Adipocyte (in vitro differentiated cells): ENCODE measurements at places on chromosomes 7 and 10.
A peak's percentile ranks its signal among the peaks of the same experiment; 100 is the strongest.

- DNase-seq = no peak
Observed at GRCh38 chr7:22827563-22827962, 4.9 kb upstream of the TOMM7 start.

- DNase-seq = no peak
Observed at GRCh38 chr7:155191901-155192478, 105.7 kb upstream of the INSIG1 start.

DNA sequence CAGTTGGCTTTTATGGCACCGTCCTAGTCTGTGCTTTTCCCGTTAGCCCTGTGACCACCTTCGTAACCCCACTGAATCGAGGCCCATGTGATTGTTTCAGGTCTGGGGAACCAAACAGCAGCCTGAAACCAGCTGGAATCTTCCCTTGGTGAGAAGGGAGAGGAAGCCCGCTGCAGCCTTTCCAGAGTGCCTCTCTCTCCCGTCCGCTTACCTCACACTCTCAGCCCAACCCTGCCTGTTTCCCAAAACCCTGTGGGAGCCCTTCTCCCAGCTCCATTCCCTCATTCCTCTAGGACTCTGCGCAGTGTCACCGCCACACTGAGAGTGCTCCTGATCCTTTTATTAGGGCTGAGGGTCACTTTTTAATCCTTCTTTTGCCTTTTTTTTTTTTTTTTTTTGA lies 139.6 kb downstream of the WDR37 start:
- no peak for DNase-seq

DNA sequence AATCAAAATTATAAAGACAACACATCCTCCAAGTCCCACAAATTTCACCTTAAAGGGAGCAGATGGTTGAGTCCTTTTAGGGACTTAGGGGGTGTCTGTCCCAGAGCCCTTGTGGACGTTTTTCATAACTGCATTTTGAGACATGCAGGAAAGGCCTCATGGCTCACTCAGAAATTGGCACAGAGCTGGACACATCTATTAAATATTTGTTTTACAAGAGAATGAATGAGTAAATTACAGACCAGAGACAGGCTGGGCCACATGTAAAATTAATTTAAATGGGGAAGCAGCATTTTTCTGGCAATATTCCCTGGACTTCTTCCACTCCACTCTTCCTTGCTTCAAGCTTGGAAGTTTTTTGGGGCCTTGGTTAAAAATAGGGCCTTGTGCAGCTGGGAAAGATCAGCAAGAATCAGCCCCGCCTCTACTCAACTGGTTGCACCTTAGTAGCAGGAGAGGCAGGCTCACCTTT lies 20.0 kb downstream of the LAMB1 start:
- DNase-seq = no peak

- DNase-seq = peak; percentile 25
Observed at GRCh38 chr7:113247198-113247597, 128.8 kb upstream of the SMIM30 start.

- DNase-seq = no peak
Observed at GRCh38 chr10:115957786-115958442, 315.1 kb downstream of the GFRA1 start.

GRCh38 chr10:131928248-131929095 lies 27.7 kb downstream of the PPP2R2D start:
- DNase-seq = no peak

- no peak for DNase-seq
Observed at GRCh38 chr7:121187222-121187621, 141.6 kb upstream of the WNT16 start.

GRCh38 chr7:4162884-4163564 lies 519.1 kb upstream of the FOXK1 start:
- no peak for DNase-seq

GRCh38 chr7:2701832-2702593 lies 14.0 kb downstream of the AMZ1 start:
- DNase-seq = no peak
